Urothelium cell line (cell line): ENCODE measurements at places on chromosomes 7 and 10.

- DNase-seq: peak; percentile 18
Measured at GRCh38 chr10:6918305-6918704, 338.2 kb upstream of the PRKCQ start.

- no peak for DNase-seq
Measured at GRCh38 chr7:143494622-143495021, 16.9 kb downstream of the TAS2R41 start.

- DNase-seq: no peak
Measured at GRCh38 chr7:159097661-159098423, 46.8 kb downstream of the VIPR2 start.

GRCh38 chr7:132709971-132710567 lies 133.8 kb upstream of the PLXNA4 start:
- DNase-seq: no peak

DNA sequence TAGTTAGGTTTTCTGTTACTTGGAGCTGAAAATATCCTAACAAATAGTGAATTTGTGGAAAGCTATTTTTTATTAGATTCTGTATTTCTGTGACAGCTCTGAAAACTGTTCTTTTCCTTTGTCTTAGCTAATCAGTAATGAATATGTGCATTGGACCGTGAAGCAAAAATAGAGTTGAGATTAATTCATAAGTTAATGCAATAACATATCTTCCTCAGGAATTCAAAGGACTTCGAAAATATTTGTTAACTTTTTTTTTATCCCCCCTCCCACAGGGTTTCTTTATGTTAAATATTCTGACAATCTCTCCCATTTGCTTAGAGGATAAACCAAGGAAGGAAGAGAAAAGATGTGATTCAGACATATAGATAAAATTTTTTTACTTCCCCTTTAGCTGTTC lies 101.4 kb downstream of the PODXL start:
- no peak for DNase-seq

GRCh38 chr10:48399056-48399541 lies 92.6 kb downstream of the MAPK8 start:
- no peak for DNase-seq

DNA sequence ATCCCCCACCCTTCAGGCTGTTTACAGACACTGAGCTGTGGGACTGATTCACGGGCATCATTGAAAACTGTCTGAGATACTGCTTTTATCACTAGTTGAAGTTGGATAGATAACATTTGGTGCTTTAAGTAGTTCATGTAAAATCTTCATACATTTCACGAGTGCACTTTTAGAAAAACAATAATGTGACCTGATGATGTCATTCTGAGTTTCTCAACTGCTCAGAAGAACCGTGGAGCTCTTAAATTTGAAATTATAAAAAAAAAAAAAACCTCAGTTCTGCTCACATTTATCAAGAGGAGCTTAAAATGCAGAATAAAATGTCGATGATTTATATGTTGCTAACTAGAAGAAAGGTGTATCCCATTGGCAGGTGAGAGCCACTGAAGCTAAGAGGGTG lies 81.5 kb downstream of the GALNT11 start:
- DNase-seq: no peak

- DNase-seq: peak; percentile 85
Measured at GRCh38 chr10:88979153-88979562, 11.4 kb upstream of the FAS start.

GRCh38 chr10:13892001-13892491 lies 305.3 kb downstream of the PRPF18 start:
- DNase-seq: no peak

DNA sequence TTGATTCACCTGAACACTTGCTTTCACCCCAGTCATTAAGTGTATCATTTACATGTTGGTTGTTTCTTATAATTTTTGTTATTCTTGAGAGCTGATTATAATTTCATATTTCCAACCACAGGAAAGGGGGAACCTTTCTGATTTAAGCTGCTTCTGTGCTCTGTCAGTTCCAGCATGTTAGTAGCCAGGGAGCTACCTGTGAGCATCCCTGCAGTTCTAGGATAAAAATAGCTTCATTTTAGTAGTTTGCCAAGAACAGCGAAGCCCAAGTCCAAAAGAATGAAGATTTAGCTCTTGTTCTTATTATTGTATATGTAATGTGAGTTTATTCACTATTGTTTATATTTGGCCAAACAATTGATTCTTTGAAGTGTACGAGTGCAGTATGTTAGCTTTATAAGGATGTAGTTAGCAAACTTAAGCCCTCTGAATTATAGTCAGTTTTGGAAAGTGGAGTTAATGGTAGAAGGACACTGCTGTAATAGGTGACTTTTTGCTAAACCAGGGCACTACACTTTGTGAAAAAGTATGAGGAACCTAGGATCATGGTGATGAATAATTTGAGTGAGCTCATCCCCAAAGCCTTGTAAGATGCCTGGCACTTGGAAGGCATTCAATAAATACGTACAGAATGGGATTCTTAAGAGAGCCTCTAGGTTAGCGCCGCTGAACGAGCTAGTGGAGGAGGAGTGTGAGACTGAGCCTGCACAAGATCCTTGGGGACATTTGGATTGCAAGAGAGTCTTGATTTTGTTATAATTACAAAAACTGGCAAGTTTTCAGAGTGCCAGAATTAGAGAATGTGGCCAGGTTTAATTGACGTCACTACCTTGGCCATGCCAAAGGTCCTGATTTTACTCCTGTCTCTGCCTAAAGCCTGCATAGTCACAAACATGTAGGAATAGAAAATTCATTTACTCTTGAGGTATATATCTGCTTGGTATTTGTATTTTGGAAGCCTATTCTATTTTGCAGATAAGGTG lies 29.8 kb downstream of the DNAH11 start:
- no peak for DNase-seq

GRCh38 chr7:17879075-17879661 lies 61.1 kb downstream of the SNX13 start:
- DNase-seq: no peak

- no peak for DNase-seq
Measured at GRCh38 chr10:101616415-101617101, 28.4 kb downstream of the DPCD start.

DNA sequence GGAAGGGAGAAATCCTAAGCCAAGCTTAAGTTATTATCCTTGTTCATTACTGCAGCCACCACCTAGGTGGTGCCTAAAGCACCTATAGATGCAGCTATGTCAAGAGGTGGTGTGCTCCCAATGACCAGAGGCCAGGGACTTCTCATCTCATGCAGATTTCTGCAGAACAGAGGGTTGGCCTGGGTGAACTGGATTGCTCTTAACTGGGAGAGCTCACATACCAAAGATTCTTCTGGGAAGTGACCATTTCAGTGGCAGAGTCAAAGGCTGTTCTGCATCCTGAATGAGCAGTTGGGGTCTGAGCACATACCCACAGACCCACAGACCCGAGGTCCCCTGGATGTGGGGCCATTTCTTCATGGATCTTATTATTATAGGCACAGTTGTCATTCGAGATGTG lies 2.1 kb upstream of the CRHR2 start:
- DNase-seq: no peak

DNA sequence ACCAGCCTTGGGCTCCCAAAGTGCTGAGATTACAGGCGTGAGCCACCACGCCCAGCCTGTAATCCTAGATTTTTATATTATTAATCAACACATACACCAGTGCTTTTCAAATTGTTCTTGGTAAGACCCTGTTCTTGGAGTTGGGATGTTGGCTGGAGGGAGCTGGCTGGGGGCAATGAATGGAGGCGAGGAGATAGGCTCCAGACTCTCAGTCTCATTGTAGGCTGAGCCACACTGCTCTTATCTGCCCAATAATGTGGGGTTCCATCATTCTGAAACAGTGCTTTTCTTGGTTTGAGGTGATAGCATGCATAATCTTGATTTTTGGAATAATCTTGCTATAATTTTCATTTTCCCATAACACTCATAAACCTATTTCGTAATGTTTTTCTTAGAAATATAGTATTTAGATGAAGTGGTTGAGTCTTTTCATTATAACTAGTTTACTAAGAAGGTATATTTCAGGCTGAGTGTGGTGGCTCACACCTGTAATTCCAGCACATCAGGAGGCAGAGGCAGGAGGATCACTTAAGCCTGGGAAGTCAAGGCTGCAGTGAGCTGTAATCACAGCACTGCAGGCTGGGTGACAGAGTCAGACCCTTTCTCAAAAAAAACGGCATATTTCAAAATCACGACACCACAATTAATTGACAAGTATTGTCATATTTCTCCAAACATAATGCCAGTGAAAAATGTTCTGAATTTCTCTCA lies 65.1 kb upstream of the LYZL2 start:
- DNase-seq: no peak

DNA sequence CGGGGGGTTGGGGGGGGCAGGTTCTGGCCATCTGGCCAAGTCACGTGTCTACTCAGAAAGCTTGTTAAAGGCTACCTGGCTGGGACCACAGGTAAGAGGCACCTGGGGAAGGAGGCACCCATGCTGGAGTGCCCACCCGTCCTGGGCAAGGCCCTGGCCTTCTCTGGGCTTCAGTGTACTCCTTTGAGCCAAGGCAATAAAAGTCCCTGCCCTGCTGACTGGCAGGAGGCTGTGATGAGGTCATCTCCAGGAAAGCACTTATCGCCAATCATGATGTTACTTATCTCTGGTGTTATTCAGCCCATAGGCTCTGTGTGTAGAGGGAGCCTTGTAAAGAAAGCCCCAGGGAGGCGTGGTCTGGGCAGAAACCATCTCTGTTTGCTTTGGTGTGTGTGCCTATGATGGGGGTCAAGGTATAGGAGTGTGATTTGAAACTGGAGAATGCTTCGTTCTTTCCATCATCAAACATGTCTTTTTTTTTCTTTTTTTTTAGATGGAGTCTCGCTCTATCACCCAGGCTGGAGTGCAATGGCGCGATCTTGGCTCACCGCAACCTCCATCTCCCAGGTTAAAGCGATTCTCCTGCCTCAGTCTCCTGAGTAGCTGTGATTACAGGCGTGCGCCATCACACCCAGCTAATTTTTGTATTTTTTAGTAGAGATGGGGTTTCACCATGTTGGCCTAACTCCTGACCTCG lies 2.5 kb upstream of the CLDN4 start:
- peak; percentile 80 for DNase-seq

DNA sequence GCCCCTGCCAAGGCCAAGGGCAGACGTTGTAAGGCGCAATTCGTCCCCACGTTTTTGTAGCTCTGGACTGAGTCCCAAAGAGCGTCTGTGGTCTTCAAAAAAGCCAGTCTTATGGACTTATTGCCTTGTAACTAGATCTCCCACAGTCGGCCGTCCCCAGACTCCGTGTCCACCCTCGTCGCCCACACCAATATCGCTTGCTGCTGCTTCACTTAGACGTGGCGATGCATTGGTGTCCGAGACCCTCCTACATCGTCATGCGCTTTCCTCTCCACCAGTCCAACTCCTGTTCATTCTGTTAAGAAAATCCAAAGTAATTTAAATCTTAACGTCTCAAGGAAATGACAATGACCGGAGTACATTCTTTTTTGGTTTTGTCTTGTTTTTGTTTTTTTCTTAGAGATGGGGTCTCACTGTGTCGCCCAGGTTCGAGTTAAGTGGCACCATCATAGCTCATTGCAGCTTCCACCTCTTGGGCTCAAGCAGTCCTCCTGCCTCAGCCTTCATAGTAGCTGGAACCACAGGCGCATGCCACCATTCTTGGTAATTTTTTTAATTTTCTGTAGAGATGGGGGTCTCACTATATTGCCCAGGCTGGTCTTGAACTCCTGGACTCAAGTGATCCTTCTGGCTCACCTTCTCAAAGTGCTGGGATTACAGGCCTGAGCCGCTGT lies 851 bp downstream of the KIFBP start:
- no peak for DNase-seq

DNA sequence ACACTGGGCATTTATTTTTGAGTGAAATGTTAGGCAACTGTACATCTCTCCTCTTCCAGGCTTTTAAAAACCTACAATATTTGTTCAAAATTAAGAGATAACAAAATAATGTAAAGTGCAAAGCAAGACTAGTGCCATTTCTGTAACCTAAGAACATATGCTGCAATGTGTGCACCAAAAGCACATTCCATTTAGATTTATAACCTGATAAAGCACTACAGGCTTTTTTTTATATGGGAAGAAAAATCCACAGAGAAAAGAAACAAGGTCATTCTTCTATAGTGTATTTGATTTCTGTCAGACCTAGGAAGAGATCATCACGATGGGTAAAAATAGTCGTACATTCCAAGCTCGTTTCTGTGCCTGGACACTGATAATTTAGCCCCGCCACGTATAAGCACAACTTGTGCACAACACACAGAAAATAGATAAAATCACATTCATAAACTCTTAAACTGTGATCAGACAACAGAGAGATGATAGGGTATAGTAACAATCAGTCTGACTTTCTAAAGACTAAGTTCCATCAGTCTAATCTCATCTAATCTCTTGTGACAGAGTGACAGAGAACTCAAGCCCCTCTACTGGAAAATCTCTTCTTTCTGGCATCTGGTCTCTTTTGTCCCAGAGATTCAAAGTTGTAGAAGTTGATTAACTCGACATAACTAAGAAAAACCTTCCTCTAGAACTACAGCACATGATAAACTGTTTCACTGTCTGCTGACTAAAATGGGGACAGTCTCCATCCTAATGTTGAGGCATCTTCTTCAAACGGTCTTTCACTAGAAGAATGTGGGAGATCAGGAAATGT lies 6.7 kb downstream of the LAMB1 start:
- DNase-seq: no peak

DNA sequence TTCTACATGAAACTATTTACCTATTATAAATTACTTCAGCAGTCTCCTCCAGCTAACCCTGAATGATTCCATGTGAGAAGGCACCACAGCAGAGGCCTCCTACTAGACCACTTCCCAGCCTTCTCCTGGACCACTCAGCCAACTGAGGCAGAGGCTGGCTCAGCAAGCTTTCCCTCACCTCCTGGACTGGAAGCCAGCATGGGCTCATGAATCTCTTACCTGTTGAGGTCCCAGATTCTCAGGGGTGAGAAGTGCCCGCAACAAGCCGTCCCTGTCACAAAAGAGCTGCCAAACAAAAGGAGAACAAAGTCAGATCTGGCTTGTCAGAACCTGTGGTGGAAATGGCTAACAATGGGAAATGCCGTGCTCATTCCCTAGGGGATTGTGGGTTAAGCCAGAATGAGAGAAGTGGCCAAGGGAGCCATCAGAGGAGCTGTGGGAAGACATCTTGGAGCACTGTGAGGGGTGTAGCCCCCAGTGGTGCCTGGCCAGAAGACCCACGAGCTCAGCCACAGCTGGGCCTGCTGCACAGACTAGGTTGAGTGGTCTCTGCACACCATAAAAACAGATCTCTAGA lies 36.5 kb downstream of the DPCD start:
- no peak for DNase-seq
